ENCODE measurements at places on chromosomes 16 and 17.

GRCh38 chr17:76281573-76282371 lies 16.6 kb downstream of the UBALD2 start:
- no peak for DNase-seq

- no peak for DNase-seq
These were observed 84.5 kb upstream of the CORO6 start for GRCh38 chr17:29707212-29707571.

- DNase-seq: no peak
These were observed 1.1 kb downstream of the IL21R start for GRCh38 chr16:27402964-27403600.

DNA sequence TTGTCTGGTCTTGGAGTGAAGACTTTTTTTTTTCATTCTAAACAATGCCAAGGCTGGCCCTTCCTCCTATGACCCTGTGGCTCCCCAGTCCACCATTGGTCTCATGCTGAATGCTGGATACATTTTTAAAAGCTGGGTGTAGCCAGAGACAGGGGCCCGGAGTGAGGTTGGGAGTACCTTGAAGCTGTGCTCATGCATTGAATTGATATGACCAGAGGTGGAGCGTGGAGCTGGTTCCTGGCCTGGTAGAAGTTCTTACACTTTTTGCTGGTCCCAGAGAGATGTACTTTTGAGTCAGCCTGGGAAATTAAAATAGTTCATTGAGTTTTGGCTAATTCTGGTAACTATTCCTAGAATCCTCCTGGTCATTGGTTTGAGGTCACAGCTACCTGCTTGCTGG lies 83.6 kb downstream of the CMIP start:
- no peak for DNase-seq

- DNase-seq: no peak
These were observed 34.9 kb downstream of the WNT9B start for GRCh38 chr17:46886310-46886663.

- no peak for DNase-seq
These were observed 36.8 kb downstream of the ASPA start for GRCh38 chr17:3512505-3513171.

DNA sequence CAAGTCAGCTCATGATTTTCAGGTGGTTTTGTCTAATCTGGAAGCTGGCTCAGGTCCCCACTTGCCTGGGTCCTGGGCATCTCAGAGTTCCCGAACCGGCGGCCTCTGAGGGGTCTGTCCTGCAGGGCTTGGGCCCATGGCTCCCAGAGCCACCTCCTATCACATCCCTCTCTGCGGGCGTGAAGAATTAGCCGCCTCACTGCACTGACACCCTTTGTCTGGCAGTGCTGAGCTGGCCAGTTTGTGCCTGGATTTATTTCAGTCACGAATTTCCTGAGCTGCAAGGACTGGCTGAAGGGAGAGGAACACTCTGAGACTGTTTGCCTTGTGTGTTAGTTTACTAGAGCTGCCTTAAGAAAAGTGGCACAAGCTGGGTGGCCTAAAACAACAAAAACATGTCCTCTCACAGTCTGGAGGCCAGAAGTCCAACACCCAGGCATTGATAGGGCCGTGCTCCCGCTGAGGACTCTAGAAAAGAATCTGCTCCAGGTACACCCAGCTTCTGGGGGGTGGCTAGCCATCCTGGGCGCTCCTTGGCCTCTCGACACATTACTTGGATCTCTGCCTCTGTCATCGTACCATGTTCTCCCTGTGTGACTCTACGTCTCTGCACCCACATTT lies 217.5 kb upstream of the DYNLRB2 start:
- DNase-seq: no peak

All from esophagus squamous epithelium (tissue), 5 donors.